Stimulated activated CD8-positive, alpha-beta memory T cell treated with anti-CD3 and anti-CD28 coated beads, Interleukin-15, amount 100 ng/mL, for 4 hours (primary cell): ENCODE measurements at places on chromosomes 11 and 22.

DNA sequence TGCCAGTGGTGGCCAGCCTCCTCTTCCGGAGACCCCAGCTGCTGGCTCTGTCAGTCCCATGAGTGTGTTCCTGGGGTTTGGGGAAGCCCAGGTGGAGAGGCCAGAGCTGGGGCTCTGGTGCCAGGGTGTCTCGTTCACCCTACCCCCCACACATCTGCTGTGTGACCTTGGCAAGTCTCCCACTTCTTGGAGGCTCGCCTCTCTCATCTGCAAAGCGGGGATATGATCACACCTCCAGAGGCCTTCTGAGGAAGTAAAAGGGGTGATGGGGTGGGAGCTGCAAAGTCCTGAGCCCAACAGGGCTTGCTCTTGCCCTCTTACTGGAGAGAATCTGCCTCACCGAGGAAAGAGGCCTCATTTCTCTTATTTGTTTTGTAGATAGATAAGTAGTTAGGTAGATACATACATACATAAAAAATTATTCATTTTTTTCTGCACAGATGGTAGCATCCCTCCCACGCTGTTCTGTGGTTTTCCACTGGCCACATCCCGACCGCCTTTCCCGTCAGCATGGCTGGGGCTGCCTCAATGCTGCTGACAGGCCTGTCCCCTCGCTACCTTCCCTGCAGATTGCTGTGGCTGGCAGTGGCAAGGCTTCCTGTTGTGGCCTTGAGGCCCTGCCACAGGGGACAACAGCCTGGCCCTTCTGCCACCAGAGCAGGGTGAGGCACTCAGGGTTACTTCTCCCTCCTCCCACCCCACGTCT lies 23.9 kb downstream of the MYO7A start:
- peak; percentile 30 for DNase-seq

GRCh38 chr11:83572581-83573496 lies 286.7 kb upstream of the CCDC90B start:
- no peak for DNase-seq

DNA sequence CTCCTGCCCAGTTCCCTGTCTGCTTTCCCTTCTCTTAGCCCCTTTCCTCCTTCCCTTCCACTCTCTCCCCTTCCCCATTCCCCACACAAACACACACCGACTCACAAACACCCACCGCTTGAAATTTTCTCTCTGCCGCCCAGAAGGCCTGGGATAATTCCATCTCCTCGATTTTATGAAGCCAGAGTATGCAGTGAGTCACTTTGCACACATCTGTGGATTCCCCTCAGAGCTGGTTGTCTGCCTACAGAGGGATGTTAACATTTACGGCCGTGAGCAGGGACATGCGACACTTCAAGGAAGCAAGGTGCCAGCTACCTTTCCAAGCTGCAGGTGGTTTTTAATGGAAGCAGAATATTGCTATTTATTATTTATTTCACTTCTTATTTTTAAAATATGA lies 332.0 kb downstream of the TENM4 start:
- no peak for DNase-seq

GRCh38 chr11:46564459-46564858 lies 29.4 kb downstream of the AMBRA1 start:
- no peak for DNase-seq

DNA sequence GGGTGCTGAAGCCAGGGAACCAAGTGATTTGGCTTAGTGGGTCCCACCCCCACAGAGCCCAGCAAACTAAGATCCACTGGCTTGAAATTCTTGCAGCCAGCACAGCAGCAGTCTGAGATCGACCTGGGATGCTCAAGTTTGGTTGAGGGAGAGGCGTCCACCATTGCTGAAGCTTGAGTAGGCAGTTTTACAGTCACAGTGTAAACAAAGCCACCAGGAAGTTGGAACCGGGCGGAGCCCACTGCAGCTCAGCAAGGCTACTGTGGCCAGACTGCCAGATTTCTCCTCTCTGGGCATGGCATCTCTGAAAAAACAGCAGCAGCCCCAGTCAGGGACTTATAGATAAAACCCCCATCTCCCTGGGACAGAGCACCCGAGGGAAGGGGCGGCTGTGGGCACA lies 424.1 kb upstream of the TENM4 start:
- DNase-seq: no peak

GRCh38 chr11:128174465-128175291 lies 412.7 kb downstream of the ETS1 start:
- no peak for DNase-seq

DNA sequence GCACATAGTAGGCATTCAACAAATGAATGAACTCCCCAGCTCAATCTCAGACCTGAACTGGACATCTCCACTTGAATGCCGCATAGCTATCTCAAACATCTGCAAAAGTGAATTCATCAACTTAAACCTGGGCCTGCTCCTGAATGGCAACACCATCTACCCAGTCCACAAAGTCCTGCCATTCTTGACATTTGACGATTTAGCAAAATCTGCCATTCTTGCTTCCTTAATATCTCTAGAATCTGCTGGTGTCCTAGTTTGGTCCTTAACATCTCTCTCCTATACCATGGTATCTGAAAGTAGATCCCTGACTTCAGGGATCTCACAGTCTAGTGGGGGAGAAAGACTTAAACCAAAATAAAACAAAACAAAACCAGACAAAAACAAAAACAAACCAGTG lies 12.4 kb upstream of the HPX start:
- no peak for DNase-seq

GRCh38 chr11:64529559-64530520 lies 61.2 kb upstream of the SLC22A12 start:
- DNase-seq: no peak

DNA sequence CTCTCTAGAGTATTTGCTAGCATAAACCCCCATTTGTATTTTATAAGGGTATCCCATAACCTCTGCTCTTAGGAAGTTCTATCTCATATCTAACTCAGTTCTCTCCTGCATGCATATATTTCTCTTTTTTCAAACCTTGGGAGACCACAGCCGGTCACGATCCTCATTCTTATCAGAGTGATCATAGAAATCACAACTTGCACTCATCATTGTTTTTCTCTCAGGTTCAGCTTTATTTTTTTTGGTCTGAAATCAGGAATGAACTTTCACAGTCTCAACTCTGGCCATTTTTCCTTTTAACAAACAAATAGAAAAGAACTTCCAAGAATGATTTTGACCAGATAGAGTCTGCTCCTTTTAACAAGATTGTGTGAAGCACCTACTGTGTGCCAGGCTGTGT lies 98.6 kb upstream of the BLID start:
- DNase-seq: no peak

DNA sequence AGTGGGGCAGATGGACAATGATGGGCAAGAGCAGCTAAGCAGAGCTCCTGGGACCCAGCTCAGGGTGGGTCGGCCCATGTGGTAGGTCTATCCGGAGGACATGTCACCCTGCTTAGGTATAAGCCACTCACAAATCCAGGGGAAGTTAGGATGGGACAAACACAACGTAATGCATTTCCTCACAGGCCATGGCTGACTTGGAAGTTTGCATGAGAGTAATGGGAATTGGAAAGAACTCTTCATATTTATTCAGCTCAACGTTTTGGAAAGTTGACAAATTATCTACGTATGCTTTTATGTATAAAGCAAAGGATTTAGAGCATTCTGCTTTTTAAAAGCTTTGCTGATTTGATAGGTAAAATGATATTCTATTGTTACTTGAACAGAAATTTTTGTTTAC lies 74.9 kb downstream of the SMCO4 start:
- DNase-seq: no peak

DNA sequence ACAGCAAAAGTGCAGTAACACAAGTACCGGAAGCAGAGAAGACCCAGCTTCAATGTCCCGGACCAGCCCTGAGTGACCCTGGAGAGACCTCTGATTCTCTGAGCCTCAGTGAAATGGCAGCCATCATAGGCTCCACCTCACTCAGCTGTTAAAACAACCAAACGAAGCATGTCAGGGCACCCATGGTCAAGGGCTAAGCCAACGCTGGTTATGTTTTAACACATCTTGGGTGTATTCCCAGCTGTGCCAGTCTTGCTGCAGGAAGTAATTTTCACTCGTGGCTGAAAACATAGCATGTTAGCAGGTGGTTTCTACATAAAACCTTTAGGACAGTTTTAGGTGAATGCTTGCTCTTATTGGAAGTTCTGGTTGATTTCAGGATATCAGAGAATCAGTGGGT lies 30.9 kb downstream of the LMO2 start:
- no peak for DNase-seq

- DNase-seq: no peak
Observed at GRCh38 chr11:86066657-86067008, 2.3 kb downstream of the PICALM start.

DNA sequence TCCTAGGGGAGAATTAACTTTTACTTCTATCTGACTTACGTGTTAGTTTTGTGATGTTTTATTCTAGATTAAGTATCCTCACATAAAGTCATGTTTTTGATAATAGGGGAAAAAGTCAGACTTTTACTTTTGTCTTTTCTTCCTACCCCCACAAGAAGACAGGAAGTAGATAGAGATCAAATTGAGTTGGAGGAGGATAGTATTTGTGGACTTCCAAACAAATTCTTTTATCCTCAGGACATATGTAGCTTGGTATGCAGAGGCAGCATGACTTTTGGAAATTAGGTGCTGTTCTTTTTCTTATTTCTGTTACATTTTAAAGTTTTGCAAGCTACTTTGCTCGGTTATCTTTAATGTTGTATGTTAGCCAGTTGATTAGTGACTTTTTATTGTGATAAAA lies 61.4 kb downstream of the MTMR3 start:
- DNase-seq: no peak

- no peak for DNase-seq
Observed at GRCh38 chr11:62553839-62554361, 7.3 kb upstream of the AHNAK start.

DNA sequence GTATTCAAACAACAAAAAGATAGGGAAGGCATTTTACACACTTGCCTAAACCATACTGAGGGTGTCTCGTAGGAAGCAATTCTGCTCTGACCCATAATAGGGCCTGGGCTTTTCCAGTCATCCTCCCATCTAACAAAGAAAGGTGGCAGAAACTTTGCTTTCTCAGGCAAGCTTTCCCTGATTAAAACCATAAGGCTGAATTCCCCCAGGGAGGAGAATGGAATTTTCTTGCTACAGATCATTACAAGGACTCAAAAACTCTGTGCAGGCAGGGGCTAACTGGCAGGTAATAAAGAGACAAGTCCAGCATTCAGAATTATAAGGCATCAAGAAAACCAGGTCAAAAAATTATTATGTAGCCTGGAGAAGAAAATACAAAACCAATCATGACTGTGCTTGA lies 90.4 kb downstream of the RBFOX2 start:
- no peak for DNase-seq

- no peak for DNase-seq
Observed at GRCh38 chr11:103862094-103862801, 174.2 kb upstream of the DDI1 start.

DNA sequence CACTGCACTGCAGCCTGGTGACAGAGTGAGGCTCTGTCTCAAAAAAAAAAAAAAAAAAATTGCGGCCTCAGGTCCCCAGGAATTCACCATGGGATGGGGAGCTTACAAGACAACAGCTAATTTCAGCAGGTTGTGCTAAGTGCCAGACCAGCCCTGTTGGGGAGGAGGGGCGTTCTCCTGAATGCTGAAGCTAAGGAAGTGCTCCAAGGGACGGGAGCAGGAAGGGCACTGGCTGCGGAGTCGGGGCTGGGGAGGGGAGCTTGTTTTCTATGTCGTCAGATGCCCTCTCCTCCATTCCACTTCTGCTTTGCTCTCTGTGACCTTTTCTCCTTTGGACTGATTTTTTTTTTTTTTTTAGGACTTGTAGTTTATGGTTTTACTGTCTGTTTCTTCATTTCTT lies 4.5 kb downstream of the ADAMTS15 start:
- no peak for DNase-seq

GRCh38 chr11:17244046-17244445 lies 32.5 kb upstream of the NUCB2 start:
- no peak for DNase-seq

GRCh38 chr11:11786771-11787170 lies 55.0 kb upstream of the USP47 start:
- DNase-seq: no peak

- DNase-seq: no peak
Observed at GRCh38 chr11:34754171-34754823, 133.4 kb downstream of the EHF start.

GRCh38 chr11:42593441-42593840 lies 718.4 kb upstream of the API5 start:
- no peak for DNase-seq

GRCh38 chr11:2826679-2827056 lies 58.9 kb downstream of the CDKN1C start:
- no peak for DNase-seq

DNA sequence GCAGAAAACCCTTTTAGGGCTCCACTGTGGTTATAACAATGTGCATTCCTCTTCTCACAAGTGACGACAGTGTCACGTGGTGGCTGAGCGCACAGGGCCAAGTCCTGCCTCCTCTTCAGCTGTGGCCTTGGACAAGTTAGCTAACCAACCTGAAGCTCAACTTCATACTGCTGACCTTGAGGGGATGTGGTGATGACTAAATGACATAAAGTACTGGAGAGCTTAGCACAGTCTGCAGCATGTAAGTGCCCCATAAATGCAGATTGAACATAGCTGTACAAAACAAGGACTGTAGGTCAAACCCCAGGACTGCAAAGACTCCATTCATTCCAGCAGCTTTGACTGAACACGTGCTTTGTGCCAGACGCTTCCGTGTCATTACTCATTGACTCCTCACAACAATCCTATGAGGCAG lies 20.1 kb upstream of the MRGPRX2 start:
- DNase-seq: no peak

DNA sequence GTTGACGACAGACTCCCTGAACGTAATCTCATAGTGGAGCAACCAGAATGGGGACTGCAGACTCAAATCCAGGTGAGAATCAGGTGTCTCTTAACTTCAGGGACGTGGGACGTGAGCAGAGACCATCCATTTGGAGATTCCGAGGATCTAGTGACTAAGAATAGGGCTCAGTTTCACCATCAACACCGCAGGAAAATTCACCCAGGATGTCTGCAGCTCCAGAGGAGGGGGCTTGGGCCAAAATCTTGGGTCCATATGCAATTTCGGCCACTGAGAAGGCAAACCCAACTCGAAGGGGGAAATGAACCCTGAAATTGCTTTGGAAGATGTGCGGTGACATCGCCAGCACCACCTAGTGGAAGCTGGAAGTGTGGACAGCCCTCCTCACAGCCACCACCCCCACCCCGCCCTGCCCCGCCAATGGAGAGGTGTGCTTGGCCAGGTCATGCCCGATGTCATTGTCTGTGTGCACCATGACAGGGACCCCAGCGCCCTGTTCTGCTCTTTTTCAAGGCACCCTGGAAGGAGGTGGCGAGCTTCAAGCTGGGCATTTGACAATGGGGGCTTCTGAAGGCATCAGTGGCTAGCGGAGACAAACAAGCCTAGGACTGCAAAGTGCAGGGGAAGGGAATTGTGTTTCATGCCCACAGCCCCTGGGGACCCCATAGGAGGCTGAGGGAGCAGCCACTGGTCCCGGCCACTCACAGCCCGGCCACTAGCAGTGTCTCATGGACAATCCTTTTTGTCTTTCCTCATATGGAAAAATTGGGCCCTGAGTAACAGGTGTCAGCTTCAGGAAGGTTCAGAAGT lies 24.8 kb downstream of the APOL1 start:
- DNase-seq: peak; percentile 45

- no peak for DNase-seq
Observed at GRCh38 chr11:62242021-62242420, at the start of gene SCGB1D2. Gene SCGB1D2 (plus strand): TSS chr11:62242239. CDS start chr11:62242308, 69 bp downstream.

- no peak for DNase-seq
Observed at GRCh38 chr11:126313826-126314225, 10.0 kb downstream of the DCPS start.

- DNase-seq: no peak
Observed at GRCh38 chr11:29527391-29527936, 489.4 kb downstream of the KCNA4 start.

GRCh38 chr11:120524536-120525085 lies 13.1 kb downstream of the GRIK4 start:
- no peak for DNase-seq

- no peak for DNase-seq
Observed at GRCh38 chr11:31794548-31794947, 16.6 kb downstream of the PAX6 start.
